ENCODE measurements at places on chromosomes 2 and 18. TPM values are rescaled to one million over a fixed set of nuclear protein-coding genes. Genes with fewer than 3 reads are reported as not detected.
A peak's percentile ranks its signal among the peaks of the same experiment; 100 is the strongest.

NTSR2 gene
- not detected for polyA plus RNA-seq

KCNS3 gene
- 4.4 TPM for polyA plus RNA-seq

SLC38A11 gene
- polyA plus RNA-seq = 6.5 TPM

SERPINB10 gene
- polyA plus RNA-seq = not detected

WBP1 gene
- 150 TPM for polyA plus RNA-seq

DNA sequence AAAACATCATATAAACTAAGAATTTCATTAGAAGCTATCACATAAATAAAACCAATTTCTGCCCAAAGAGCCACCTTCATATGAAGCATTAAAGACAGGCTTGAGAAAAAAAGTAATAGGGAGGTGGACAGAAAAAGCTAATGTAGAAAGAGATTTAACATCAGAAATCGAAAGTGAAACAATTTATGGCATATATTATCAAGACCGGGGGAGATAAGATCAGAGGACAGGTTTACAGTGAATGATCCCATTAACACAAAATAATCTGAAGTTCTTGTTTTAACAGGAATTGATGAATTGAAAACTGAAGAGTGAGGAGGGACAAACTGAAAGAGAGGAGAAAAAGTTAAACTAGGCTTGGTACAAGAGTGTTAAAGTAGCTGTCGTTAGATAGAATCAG is 786.3 kb upstream of the FSHR start:
- no peak for DNase-seq

GRCh38 chr2:69381337-69381737 is 5.7 kb downstream of the GFPT1 start:
- DNase-seq = no peak

GRCh38 chr18:42032447-42032846 is 77.4 kb downstream of the PIK3C3 start:
- DNase-seq = no peak

GRCh38 chr18:33712719-33713118 is 134.7 kb downstream of the ASXL3 start:
- DNase-seq = no peak

DNA sequence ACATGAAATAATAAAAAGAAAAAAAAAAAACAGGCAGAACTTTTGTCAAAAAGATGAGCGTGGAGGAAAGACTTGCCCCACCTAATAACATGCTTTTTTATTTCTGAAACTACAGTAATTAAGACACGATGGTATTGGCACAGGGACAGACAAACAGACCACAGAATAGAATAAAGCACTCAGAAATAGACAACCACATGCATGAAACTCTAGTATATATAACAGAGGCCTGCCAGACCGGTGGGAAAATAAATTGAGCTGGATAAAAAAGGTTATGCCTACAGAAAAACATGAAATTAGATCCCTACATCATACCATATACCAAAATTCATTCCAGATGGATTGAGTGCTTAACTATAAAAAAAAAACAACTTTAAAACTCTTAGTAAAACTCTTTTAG is 163.1 kb downstream of the NRP2 start:
- no peak for DNase-seq

- no peak for DNase-seq
These were observed 13.0 kb downstream of the MTERF4 start for GRCh38 chr2:241088791-241089732.

DNA sequence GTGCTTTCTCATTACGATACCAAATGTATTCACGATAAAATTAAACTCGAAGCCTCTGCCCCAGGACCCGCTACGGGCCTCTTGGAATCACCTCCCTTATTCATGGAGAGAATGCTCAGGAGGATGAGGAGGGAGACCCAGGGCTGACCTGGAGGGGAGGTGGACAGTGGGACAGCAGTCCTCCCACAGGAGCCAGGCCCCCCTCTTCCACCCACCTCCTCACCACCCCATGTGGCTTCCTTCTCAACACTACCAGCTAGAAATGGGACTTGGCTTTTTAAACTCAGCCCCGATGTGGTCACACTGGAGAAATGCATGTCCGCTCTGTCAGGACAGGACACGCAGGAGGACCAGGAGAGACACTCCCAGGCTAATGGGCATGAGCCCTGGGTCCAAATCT is 147.9 kb upstream of the ID2 start:
- no peak for DNase-seq

- no peak for DNase-seq
These were observed 89.6 kb downstream of the BCL2 start for GRCh38 chr18:63229971-63230370.

- no peak for DNase-seq
These were observed 107.6 kb downstream of the STRN start for GRCh38 chr2:36858551-36859365.

DNA sequence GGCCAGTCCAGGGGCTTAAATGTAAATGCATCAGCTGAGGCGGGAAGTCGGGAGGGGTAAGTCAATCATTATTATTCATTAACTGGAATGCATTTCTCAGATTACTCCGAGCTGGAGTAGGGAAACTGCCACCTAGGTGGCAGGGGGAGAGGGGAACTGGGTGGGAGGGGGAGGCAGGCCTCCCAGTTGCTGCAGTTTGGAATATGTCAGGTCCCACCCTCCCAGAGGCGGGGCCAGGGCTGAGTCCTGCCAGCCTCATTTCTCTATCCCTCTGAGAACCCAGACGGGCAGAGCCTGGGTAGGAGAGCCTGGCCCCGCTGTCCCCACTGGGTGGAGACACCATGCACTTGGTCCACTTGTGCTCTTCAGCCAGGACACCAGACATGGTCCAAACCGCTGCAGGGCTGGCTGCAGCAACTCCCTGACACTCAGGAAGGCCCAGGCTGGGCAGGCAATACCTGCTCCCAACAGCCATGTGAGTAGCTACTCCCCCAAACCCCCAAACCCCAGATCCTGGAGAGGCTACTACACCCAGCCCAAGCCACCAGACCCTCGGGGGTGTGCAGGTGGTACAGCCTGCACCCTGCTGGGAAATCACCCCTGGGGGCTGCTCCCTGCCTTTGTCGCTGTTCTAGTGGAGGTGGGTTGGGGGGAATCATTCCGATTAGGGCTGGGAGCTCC is at the start of gene GPBAR1:
Gene GPBAR1, plus strand, starts transcription at position 274 of the 681 bp plus-strand sequence. CDS start 1,710 bp downstream, outside the sequence.
- DNase-seq = peak; percentile 92

GRCh38 chr2:12796657-12797056 is 79.9 kb downstream of the TRIB2 start:
- DNase-seq = peak; percentile 68

DNA sequence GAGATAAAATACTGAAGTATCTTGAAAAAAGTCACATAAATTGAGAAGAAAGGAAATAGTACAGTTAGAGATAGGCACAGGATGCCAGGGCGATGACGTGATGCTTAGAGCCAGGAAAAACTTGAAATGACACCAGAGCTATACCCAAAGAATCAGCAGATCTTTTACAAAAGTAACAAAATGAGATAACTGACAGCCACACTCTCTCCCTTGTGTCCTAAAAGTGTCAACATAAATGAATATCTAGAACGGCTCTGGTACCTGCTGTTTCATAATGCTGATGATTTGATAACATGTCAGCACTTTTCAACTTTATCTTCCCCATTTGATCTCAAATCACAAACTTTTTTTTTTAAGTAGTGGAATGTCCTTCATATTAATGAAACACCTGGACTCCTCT is 45.6 kb upstream of the ZC3H15 start:
- DNase-seq = no peak

GRCh38 chr2:216830346-216830745 is 29.5 kb downstream of the TNP1 start:
- DNase-seq = no peak

DNA sequence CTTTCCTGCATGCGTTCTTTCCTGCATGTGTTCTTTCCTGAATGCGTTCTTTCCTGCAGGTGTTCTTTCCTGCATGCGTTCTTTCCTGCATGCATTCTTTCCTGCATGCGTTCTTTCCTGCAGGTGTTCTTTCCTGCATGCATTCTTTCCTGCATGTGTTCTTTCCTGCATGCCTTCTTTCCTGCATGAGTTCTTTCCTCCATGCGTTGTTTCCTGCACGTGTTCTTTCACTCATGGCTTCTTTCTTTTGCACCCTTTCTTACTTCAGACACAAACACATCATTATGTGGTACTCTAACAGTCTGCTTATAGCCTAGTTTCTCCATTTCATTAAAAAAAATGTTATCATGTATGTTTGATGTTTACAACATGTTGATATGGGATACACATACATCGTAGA is 261.6 kb upstream of the PXDN start:
- no peak for DNase-seq

Measured in kidney (tissue), 22 donors.